Pulmonary artery endothelial cell (primary cell): ENCODE measurements at places on chromosomes 1 and 21. TPM values are rescaled to one million over a fixed set of nuclear protein-coding genes. Genes with fewer than 3 reads are reported as not detected.
A peak's percentile ranks its signal among the peaks of the same experiment; 100 is the strongest.

The NOS1AP gene
- total RNA-seq, result 0.53 and 1.6 TPM in 2 replicates

DNA sequence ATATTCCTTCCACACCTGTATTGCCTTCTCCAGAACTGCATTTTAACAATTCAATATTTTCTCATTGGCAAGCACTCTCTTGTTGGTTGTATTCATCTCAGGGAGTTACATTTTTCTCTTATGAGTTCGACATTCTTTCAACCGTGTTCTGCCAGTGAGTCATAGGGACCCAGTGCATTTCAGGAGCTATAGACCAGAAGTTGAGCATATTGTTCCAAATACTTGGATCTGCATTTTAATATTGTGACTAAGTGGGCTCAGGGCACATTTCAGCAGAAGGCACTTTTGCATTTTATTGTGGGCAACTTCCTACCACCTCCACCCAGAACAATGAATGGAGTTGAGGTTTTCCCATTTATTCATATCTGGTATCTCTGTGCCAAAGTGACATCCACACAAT lies 132.8 kb downstream of the TNFSF18 start:
- DNase-seq, result peak; percentile 96

- DNase-seq, result no peak
These were observed 1.9 kb downstream of the GIPC2 start for GRCh38 chr1:78047631-78048030.

DNA sequence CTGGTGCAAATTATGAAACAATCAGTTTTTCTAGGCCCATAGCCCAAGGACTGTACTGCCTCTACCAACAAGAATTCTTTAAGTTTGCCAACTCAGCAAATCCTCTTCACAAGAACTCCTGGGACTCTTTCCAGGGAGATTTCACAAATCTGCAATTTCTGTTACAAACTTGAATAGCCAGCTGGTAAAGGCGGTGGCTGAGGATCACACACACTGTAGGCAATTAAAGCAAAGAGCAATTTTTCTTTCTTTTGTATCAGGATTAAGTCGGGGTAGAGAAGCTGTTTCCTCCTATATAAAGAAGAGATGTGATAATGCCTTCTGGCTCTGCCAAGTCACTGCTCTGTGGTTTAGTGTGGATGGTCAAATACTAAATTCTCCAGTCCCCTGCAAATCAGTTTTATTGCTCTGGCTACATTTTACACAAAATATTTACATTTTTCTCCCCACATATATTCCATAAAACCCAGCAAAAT lies 1.7 kb downstream of the ALDH9A1 start:
- DNase-seq, result no peak

DNA sequence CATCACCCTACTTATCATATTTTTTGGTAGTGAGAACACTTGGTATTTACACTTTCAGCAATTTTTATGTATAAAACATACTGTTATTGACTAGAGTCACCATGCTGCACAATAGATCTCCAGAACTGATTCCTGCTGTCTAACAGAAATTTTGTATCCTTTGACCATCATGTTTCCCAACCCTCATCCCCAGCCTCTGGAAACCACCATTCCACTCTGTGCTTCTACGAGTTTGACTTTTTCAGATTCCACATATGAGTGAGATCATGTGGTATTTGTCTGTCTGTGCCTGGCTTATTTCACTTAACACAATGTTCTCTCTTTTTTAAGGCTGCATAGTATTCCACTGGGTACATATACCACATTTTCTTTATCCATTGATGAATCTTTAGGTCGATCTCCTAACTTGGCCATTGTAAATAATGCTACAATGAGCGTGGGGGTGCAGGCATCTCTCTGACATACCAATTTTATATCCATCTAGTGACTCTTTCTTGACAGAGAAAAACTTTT lies 115.9 kb upstream of the RUNX1 start:
- DNase-seq, result no peak

DNA sequence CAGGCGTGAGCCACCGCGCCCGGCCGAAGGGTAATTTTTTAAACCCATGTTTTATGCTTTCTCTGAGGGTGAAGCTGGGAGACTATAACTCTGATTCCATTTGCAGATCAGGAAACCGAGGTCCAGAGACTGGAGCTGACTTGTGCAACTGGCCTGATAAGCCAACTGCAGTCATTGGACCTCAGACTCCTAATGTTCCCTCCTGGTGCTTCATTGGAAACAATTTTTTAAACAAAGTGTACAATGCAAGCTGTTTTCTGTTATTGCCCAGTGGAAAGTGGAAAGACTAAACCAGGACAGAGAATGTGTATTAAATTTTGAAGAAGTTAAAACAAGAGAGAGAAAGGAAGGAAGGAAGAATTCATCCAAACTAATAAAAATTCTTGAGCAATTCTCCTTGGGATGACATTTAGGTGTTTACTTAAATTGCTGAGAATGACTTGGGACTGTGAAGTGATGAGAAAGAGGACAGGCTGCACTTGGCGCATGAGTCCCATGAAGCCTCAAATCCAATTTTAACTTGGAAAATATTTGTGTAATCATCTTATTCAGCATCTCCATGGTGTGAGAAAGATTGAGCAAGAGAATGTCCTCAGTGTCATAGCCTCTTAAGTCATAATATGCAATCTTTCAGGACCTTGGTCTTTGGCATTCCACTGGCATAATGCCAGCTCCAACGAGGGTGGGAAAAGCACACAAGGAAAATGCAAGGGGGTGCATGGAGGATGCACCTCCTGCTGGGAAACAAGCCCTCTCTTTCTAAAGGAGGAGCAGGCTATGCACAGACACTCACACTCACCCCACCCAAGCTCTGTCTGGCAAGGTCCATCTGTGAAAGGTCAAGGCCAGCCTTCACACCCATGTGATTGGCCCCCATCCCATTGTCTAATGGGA lies 342.0 kb downstream of the SIPA1L2 start:
- DNase-seq, result no peak
